Fibroblast of skin of right biceps (primary cell): ENCODE measurements at places on chromosomes 16 and 17.

- DNase-seq = peak; percentile 5
These were observed 231.1 kb upstream of the SALL1 start for GRCh38 chr16:51382211-51382610.

- no peak for DNase-seq
These were observed 21.7 kb downstream of the ATP6V0D1 start for GRCh38 chr16:67459066-67459860.

GRCh38 chr17:50920891-50921586 is 54.9 kb upstream of the TOB1 start:
- no peak for DNase-seq

- DNase-seq = no peak
These were observed 57.1 kb downstream of the CREBBP start for GRCh38 chr16:3823427-3823826.

DNA sequence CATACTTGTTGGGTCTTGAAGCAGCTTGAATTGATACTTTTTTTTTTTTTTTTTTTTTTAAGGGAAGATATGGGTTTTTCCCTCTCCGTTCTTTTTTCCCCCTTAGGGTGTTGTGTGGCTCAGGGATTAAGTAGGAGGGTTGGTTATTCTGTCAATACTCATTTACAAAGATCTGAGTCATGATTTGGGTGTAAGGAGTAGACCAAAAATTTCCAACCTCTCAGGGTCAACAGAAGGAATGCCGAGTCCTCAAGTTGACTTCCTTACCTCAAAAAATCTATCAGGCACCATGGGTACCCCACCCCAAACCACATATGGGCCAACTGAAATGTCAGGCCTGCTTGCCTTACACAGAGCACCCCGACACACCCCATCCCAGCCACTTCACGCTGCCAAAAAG is 230.5 kb downstream of the CCDC182 start:
- no peak for DNase-seq

GRCh38 chr17:57578608-57579225 is 166.4 kb downstream of the CCDC182 start:
- peak; percentile 46 for DNase-seq

GRCh38 chr17:79511471-79511870 is 99.4 kb downstream of the RBFOX3 start:
- DNase-seq = no peak

- DNase-seq = no peak
These were observed 6.2 kb downstream of the AQP8 start for GRCh38 chr16:25222959-25223358.

DNA sequence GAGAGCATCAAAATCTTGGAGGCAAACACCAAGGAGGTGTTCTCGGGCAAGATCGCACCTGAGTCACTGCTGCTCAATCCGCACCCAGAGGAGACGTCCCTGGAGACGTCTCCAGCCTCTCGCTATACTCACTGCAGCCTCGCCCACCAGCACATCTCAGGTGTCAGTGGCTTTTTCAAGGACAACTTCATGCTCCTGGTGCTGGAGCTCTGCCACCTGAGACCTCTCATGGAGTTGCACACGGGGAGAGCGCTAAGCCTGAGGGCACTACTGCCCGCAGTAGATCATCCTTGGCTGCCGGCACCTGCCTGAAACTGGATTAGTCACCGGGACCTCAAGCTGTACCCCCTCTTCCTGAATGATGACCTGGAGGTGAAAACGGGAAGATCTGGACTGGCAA is 2.6 kb upstream of the MBTPS1 start:
- DNase-seq = no peak

DNA sequence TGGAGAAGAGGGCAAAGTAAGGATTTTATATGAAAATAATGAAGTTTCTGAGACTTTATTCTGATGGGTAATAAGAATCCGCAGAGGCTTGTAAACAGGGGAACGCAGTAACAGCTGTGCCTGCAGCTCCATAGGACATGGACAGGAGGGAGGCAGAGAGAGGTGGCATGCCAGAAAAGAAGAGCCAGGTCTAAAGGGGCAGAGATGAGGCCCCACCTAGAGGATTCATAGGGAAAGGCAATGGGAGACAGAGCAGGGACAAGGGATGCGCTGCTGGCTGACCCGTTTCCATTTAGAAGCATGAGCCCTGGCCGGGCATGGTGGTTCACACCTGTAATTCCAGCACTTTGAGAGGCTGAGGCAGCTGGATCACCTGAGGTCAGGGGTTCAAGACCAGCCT is 340.3 kb upstream of the CDH5 start:
- peak; percentile 44 for DNase-seq

DNA sequence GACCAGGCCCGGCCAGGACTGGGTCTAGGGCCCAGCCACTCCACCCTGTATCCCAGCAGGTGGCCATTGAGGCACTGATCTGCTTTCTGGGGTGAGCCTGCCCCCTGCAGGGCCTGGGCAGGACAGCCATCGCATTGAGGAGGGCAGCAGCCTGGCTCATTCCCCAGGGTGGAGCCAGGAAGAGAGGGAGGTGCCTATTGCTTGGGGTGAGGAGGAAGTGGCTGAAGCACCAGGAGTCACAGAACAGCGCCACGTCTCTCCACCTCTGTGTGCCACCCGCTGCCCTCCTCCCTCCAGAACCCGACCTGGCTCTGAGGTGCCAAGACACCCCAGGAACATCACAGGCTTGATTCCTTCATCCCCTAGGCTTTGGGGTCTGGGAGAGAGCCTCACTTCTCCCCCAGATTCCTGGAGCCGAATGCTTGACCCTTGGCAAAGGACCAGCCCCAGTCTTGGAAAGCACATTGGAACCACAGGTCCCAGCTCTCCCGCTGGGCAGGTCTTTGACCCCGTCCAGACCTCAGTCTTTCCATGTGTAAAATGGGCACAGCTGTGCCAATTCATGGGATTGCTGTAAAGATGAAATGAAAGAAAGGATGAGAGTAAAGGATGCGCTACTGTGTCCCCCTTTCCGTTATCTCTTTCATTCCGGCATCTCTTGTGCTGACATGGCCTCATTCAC is 7.2 kb upstream of the KRT36 start:
- DNase-seq = peak; percentile 86

DNA sequence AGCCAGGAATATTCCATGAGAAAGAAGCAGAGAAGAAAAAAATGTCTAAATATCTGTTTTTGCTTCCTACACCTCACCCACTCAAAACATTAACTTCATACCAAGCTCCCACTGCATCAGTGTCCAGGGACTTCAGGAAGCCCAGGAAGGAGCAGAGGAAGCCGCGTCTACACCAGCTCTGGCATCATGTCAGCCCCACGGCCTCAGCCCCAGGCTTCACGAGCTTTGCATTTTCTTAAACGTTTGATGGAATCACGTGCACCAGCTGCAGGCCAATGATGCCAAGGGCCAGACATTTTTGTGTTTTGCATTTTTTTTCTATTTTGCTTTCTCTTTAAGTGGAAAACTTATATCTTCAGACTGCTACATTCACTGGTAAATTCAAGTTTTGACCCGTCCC is 48.6 kb downstream of the CDRT4 start:
- no peak for DNase-seq

- DNase-seq = no peak
These were observed 28.4 kb downstream of the AXIN1 start for GRCh38 chr16:324201-324450.

DNA sequence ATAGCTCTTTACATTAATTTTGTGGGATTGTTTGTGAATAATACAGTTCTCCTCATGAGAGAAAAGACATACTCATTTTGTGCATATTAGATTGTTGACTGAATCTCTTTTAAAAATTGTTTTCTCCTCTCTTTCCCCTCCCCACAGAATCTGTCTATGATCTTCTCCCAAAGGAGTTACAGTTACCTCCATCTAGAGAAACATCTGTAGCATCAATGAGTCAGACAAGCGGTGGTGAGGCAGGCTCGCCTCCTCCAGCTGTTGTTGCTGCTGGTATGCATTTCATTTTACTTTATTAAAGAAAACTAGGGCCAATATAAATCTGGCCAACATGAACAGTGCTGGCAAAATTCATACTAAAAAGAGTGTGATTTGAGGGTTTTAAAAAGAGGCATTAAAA is 60.5 kb downstream of the NFAT5 start:
- peak; percentile 37 for DNase-seq
